ENCODE measurements at places on chromosomes 6 and 20.

DNA sequence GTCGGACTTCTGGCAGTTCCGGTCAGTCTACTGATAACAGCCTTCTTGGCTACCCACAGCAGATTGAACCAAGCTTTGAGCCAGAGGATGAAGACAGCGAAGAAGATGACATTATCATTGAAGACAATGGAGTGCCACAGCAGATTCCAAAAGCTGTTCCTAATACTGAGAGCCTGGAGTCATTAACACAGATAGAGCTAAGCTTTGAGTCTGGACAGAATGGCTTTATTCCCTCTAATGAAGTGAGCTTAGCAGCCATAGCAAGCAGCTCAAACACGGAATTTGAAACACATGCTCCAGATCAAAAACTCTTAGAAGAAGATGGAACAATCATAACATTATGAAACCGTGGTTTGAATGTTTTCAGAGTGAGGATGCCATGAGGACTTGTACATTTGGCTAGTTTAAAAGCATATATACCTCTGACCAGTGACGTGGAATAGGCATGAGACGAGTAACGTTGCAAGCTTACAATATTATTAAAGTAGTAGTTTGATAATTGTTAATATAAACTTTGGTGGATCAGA is 18.8 kb downstream of the PARD6B start:
- DNase-seq, result no peak

DNA sequence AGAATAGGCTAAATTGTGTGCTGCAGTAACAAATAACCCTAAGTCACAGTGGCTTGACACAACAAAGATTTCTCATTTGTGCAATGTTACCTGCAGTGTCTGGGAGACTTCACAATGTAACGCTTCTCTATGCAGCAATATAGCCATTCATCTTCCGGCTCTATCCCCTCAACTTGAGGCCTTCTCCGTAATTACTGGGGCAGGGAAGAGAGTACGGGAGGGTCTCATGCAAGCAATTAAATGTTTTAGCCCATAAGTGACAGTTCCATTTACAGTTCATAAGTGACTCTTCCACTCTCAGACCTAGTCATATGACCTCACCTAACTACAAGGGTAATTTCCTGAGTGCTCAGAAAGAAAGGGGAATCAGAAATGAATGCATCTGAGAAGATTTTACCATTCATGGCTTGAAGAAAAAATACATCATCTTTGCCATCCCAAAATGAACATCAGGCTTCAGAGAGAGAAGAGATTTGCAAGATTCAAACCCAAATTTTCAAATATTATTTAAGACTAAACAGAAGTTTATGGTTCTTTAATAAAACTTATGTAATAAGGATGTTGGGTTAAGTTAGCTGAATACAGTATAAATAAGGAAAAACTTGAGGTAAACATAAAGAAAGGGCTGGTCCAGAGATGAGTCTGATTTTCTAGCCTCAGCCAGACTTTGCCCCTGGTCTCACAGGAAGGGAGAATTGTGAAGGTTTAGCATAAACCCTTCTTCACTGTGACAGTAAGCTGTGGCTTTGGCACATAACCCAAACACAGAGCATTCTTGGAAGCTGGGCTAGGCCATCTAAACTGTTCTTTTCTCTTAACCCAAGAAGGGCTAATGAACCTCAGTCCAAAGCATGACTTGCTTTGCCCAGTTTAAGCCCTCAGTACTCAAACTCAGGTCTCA is 13.3 kb downstream of the GPR6 start:
- no peak for DNase-seq

GRCh38 chr20:35018590-35019371 is 63.1 kb downstream of the MYH7B start:
- no peak for DNase-seq

GRCh38 chr20:19074828-19075516 is 137.5 kb upstream of the SLC24A3 start:
- DNase-seq, result no peak

All from iPS DF 19.7 (cell line).